NCI-H1436 treated with DMSO at 0.1 percent for 48 hours (cell line): ENCODE measurements at places on chromosomes 5 and 9.
A peak's percentile ranks its signal among the peaks of the same experiment; 100 is the strongest.

GRCh38 chr9:110152704-110153374 is 55.1 kb downstream of the C9orf152 start:
- peak; percentile 7 for DNase-seq

DNA sequence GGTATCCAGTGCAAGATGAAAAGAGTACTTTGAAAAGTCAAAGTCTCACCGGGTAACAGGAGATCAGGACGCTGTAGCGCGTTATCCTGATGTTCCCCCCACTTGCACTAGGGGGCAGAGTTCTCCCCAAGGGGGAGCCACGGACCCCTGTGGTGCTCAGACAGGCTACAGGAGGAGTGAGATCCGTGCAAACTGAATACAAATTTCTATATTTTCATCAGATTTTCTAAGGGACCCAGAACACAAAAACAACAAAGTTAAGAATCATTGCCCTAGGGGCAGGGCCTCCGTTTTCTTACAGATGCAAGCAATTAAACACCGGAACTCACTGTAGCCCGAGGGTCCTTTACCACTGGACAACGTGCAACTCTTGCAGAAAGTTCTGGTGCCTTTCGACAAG is 2.0 kb downstream of the MYO10 start:
- DNase-seq: no peak

DNA sequence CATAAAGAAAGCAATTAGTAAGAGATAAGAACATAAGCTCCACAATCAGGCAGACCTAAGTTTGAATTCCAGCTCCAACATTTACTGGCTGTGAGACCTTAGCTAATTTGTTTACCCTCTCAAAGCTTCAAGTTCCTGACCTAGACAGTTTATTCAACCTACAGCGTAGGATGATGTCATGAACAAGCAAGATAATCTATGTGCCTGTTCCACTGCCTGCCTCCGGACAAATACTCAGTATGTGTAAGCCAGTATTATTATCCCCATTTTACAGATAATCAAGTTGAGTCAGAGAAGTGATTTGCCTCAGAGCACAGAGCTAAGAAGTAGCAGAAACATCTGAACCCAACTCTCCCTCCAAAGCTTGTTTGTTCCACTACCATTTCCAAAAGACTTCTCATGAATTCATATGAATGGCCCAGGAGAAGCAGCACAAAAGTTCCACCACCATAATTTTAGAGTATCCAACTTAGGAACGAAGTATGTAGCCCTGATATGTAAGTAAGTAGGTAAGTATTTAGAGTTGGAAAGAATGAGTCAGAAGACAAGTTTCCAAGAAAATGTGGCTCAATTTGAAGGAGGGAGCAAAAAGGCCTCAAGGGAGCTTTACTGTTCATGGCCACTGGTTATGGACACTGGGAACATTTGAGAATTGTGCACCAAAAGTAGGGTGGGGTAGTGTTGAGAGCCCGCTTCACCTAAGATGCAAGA is 398.2 kb downstream of the NFIB start:
- no peak for DNase-seq

- DNase-seq: no peak
Measured at GRCh38 chr5:41065691-41066335, 5.3 kb downstream of the MROH2B start.

DNA sequence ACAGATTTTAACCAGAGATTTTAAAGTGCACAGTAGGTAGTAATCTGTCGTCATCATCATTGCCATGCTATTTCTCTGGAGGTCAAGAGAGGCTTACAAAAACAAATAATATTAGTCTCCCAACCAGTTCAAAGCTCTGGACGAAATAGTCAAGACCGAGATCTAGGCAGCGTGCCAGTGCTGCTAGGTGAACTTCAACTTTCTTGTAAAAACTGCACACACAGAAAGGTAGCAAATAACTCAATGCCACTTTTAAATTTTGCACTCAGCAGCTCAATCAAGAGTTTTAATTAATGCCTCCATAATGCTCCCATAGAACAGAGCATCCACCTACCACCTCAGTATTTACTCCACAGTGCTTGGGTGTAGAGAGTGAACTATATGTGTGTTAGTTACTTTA is 656.8 kb downstream of the IRX1 start:
- no peak for DNase-seq

- no peak for DNase-seq
Measured at GRCh38 chr9:127873886-127874285, 3.6 kb downstream of the AK1 start.

GRCh38 chr9:27586304-27586703 is 13.0 kb upstream of the C9orf72 start:
- no peak for DNase-seq
